ENCODE measurements at places on chromosomes 7 and 10.

DNA sequence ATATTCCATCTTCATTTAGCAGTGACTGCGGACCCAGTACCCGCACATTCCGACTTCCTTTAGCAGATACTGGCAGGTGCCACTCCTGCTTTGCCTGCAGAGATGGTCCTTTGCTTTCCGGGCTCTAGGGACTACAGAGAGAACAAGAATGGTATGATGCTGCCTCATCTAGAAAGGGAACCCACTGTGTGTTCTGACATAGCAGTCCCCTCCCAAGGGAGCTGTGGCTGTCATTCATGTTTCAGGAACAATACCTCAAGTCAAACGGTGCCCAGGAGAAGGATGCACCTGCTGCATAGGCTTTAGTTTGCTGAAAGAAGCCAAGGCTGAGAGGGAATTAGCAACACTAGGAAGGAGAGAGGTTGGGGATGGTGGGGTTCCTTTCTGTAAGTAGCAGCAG lies 15.9 kb upstream of the TMEM72 start:
- DNase-seq: no peak

- DNase-seq: no peak
Measured at GRCh38 chr10:60390224-60390626, 550 bp upstream of the ANK3 start.

DNA sequence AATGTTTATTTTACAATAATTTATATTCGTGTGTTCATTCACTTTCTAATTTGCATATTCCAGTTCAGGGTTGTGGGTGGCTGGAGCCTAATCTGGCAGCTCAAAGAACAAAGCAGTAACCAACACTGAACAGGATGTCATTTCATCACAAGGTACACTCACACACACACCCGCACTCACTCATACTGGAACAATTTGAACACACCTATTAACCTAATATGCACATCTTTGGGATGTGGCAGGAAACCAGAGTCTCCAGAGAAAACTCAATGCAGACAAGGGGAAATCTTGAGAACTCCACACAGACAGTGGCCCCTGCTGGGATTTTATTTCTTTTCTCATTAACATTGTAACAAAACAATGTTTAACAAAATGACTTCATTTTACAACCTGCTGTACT lies 97.4 kb downstream of the TWIST1 start:
- DNase-seq: no peak

DNA sequence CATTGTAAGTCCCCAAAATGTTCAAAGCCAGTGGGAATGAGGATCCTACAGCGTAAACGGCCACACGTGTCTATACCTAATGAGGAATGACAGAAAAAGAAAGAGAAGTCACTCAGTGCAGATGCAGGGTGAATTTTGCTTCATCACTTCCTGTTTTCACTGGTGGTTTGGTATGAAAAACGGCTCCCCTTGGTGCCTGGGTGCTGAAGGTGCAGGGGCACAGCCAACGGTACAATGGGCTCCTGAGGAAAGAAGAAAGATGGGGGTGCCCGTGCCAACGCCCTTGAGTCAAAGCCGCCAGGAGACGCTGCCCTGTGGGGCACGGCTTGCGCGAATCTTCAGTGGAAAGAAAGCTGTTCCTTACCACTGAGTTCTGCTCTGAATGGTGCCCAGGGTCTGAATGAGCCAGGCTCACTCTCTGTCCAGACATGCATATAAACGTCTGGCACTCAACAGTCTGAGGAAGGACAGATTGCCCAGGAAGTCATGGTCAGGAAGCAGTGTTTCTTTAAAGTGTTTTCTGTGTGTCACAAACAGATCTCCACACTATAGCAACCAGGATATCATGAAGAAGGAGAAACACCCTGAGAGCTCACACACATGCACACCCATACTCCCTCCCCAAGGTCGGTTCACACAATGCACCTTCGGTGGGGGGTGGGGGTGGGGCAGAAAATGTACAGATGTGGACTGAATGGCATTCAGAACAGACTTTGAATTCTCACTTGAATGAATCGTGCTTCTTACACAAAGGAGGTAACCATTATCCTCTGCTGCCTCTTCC lies 105.8 kb downstream of the ELMO1 start:
- DNase-seq: no peak

GRCh38 chr7:154953006-154953684 lies 49.8 kb downstream of the PAXIP1 start:
- no peak for DNase-seq

GRCh38 chr7:138835087-138835486 lies 37.1 kb upstream of the ATP6V0A4 start:
- no peak for DNase-seq

- no peak for DNase-seq
Measured at GRCh38 chr7:131015657-131015958, 281.6 kb upstream of the KLF14 start.

DNA sequence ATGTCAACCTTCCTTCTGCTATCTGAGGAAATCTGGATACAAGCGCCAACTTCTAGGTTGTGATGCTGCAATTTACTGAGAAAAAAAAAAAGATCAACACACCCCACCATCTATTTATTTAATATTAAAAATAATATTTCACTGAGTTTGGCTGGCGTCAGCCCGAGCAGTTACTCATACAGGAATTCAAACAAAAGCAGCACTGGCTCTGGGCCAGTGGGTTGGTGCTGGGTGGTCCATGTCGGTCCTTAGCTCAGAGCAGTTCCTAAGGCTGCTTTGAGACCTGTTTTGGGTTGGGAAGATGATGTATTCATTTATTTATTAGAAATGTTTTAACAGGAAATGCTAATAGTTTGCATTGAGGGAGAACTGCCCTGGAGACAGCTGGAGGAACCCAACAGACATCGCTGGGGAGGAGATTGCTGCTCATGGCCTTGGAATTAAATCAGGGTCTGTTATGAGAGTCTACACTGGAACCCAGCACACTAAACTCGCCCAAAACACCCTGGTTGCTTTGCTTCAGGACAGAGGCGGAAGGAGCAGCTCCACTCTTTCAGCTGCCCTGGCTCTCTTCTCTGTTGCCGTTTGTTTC lies 36.3 kb upstream of the GOT1 start:
- DNase-seq: no peak

- no peak for DNase-seq
Measured at GRCh38 chr10:125331056-125331455, 170.7 kb upstream of the CTBP2 start.

DNA sequence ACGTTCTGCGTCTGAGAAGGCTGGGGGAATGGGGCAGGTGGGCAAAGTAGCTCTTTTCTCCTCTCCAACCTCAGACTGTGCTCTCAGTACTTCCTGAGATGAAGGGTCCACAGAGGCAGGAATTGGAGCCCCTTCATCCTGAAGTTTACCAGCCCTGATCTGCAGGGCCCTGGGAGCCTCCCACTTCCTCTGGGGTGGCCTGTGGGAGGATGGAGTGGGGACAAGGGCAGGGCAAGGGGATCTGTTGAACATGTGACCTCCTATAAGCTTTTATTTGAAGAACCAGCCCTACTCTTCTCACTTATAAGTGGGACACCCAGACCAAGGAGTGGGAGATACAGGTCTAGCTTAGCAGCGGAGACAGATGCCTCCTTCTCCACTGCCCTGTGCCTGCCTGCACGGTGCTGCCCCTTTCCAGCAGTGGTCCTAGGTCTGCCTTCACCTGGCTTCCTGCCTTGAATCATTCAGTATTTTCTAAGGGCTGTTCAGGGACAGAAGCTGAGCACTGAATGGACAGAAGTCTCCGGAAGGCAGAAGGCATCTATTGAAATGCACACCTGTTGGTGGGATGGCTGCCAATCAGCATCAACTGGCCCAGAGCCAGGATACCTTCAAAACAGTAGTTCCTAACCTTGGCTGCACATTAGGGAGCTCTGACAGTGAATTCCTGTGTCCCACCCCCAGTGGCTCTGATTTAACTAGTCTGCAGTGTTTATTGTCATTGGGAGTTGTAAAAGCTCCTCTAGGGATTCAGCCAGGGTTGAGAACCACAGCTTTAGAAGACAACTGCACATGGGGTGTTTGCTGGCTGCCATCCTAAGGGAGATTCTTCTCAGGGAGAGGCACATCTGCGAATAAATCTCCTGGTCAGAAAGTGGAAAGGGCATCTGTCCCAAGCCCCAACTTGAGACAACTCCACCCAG lies 2.7 kb upstream of the ARHGAP22 start:
- DNase-seq: no peak

Measured in brain pericyte (primary cell).